ENCODE measurements at places on chromosomes 11 and 22.
A peak's percentile ranks its signal among the peaks of the same experiment; 100 is the strongest.

DNA sequence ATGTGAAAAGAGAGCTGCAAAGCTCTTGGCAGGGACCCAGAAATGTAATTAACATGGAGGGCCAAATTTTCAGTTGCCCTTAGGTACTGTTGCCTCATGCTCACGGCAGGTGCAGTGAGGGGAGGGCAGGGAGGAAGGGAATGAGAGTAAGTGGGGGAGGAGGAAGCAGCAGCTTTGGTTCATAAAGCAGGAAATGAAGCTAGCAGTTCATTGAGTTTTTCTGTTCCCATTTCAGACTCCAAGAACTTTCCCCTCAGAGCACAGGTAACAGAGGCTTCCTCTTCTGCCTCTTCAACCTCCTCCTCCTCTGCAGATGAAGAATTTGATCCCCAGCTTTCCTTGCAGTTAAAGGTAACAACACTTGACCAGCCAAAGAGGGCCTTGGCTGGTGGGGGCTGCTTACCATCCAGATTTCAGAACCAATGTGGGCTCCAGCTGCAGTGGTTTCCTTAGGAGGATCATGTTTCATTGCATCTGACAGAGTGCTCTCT, 57.9 kb upstream of the PARVA start:
- DNase-seq = no peak

DNA sequence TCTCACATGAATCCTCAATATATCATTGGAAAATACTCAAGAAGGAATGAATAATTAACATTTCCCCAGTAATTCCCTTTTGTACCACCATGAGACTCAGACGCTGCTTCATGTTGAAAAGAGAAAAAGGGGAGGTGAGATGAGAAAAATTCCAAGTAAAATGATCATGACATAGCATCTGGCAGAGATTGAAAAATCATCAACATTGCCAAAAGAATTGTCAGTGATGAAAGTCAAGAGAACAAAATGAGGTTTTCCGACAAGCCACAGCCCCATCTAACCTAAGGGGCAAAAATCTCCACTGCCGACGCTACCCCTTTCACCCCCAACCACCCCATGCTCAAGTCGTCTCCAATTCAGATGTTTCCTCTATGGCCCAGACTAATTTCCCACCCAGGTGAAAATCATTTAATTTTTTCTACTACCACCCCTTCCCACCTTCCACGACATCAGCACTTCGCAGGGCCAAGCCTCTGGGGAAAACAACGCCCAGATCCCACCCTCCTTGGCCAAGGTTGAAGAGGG, 1.2 kb downstream of the RAB6A start:
- peak; percentile 21 for DNase-seq

- no peak for DNase-seq
These were observed 98.9 kb upstream of the ISX start for GRCh38 chr22:34966980-34967565.

DNA sequence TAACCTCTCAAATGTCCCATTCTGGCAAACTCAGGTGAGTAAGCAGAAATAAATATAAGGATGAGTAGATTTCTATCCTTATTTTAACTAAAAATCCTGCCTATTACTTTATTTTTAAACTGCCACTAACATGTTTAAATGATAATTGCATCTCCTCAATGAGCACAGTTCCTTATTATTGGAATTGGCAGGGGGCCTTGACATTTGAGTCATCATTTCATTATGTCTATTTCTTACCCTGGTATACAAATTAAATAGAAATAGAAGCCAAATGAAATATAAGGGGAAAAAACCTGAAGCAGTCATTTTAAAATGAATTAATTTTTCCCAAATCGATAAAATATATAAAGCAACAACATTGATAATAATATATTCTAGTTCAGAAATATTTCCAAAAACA, 81.2 kb downstream of the GUCY1A2 start:
- DNase-seq = no peak

GRCh38 chr11:109439684-109440083, 17.7 kb downstream of the C11orf87 start:
- DNase-seq = no peak

GRCh38 chr11:118153976-118154375, 1.4 kb upstream of the SCN4B start:
- no peak for DNase-seq

- no peak for DNase-seq
These were observed 32.6 kb downstream of the TEAD1 start for GRCh38 chr11:12706545-12707499.

GRCh38 chr11:104799251-104799650, 99.0 kb downstream of the CASP12 start:
- DNase-seq = no peak
